ENCODE measurements at places on chromosomes 2 and 18. TPM values are rescaled to one million over a fixed set of nuclear protein-coding genes. Genes with fewer than 3 reads are reported as not detected.

Gene CPS1
- total RNA-seq, result 5.1 TPM

DNA sequence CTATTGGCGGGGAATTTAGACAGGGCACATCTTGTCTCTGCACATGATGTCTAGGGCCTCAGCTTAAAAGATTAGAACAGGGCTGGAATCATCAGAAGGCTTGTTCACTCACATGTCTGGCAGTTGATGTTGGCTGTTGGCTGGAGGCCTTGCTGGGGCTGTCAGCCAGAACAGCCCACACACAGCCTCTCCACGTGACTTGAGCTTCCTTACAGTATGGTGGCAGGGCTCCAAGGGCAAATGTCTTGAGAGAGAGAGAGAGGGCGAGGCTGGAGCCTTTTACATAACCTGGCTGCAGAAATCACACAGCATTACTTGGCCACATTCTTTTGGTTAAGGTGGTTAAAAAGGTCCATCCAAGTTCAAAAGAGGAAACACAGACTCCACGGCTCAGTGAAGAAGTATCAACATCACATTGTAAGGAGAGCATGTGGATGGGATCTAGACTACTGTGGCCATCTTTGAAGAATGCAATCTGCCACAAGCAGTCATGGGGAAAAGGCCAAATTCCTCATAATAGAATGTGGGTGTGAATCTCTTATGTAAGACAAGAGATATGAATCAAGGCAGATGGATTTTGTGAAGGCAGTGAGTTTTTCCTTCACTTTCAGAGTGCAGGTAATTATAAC is 30.4 kb downstream of the SRSF7 start:
- no peaks in the 10 kb centered on the region for H3K36me3 ChIP-seq
- DNase-seq, result peak; percentile 76
- no peak overlapping the region for H3K4me3 ChIP-seq
- no peaks in the 10 kb centered on the region for H3K4me1 ChIP-seq
- H3K27me3 ChIP-seq, result no peaks in the 10 kb centered on the region

Gene MALL
- 32.8 TPM for total RNA-seq

DNA sequence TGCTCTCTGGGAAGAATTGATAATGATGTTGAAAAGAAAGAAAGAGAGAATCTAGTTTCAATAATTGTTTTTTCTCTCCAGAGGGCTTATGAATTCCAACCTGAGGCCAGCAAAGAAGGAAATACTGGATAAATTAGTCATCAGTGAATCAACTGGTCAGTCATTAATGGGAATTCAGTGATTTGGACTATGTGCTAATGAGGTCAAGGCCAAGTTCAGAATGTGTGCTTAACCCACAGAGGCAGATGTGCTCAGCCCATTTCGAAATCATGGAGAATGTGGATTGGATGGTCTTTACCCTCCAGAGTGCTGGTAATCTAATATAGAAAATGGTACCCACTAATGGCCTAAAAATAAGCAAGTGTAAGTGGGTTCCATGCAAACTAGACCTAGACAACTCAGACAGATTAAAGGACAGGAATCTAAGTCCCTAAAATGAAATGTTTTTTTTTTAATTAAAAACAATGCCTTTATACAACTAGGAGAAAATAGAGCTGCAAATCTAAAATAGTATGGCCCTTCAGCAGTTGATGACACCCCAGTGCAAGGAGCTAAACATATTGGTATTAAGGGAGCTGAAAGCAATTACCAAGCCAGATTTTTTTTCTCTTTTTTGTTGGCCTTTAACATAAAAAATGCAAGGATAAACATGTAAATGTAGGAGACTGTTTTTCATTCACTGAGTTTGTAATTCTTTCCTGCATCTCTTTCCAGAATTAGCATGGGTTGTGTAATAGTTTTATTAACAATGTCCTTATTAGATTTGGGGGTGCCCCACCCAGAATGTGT is 296.9 kb downstream of the SATB2 start:
- H3K4me1 ChIP-seq, result no peaks in the 10 kb centered on the region
- DNase-seq, result no peak
- no peaks in the 10 kb centered on the region for H3K36me3 ChIP-seq

DNA sequence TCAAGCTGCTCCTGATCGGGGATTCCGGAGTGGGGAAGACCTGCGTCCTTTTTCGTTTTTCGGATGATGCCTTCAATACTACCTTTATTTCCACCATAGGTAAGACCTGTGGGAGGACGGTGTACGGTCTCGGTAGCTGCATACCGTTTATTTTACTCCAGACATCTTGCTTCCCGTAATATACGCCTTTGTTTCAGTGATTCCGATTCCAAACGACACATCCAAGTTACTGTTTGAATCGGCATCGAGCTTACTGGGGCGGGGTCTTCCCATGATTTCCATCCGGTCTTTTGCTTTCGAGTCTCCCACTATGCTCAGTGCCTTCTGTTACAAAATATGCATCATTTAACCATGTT is 731 bp downstream of the RAB10 start:
- DNase-seq, result no peak
- no peaks in the 10 kb centered on the region for H3K36me3 ChIP-seq
- H3K4me1 ChIP-seq, result no peaks in the 10 kb centered on the region
- peak overlapping the region; percentile 58 for H3K4me3 ChIP-seq
- no peaks in the 10 kb centered on the region for H3K27me3 ChIP-seq

GRCh38 chr2:102704531-102704930 is 57.3 kb upstream of the TMEM182 start:
- no peak overlapping the region for H3K27ac ChIP-seq
- H3K27me3 ChIP-seq, result no peaks in the 10 kb centered on the region
- no peaks in the 10 kb centered on the region for H3K4me1 ChIP-seq
- no peak overlapping the region for H3K4me3 ChIP-seq
- H3K36me3 ChIP-seq, result no peaks in the 10 kb centered on the region

Measured in aorta (tissue), 5 donors.